ENCODE measurements at places on chromosomes 5 and 9.

GRCh38 chr9:3971391-3972082 lies 328.3 kb downstream of the GLIS3 start:
- DNase-seq: no peak

- no peak for DNase-seq
Observed at GRCh38 chr9:115999498-115999897, 154.1 kb upstream of the PAPPA start.

DNA sequence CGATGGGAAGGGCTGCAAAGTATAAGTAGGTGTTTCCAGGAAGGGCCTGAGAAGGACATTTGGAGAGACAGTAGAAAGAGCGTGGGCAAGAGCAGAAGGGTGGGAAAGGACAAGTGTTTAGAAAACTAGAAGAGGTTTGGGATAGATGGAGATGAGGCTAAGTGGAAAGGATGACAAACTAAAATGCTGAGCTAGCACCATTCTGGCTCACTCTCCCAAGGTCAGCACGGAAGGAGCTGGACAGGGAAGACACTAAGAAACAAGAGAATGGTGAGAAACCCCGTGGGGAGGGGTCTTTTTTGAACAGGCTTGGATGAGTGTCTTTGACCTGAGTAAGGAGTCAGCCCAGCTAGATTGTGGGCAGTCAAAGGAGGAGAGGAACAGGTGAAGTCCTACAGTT lies 286.0 kb downstream of the CDK5RAP2 start:
- no peak for DNase-seq

DNA sequence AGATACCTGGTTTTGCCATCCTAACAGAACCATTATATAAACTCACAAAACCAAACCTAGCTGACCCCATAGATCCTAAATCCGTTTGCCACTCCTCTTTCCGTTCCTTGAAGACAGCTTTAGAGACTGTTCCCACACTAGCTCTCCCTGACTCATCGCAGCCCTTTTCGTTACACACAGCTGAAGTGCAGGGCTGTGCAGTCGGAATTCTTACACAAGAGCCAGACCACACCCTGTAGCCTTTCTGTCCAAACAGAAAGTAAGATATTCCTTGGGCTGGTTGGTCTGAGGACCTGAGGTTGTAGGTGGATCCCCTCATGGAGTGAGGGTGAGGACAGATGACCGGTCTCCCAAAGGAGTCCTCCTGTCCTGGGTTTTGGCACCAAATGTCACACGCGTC lies 56.7 kb upstream of the NAA35 start:
- DNase-seq: no peak

- DNase-seq: no peak
Observed at GRCh38 chr9:112861638-112862555, 28.8 kb downstream of the SLC46A2 start.
